ENCODE measurements at places on chromosomes 5 and 9. TPM values are rescaled to one million over a fixed set of nuclear protein-coding genes. Genes with fewer than 3 reads are reported as not detected.

Gene PCDHGB6
- total RNA-seq, result 0.48 TPM

Gene ANKRD55
- total RNA-seq, result not detected

Gene ENC1
- total RNA-seq, result 129 TPM

Gene C1QTNF2
- not detected for total RNA-seq

Gene SV2C
- total RNA-seq, result not detected

Gene PCDHGA3
- under 0.01 TPM for total RNA-seq

Gene BTNL8
- not detected for total RNA-seq

Gene ARSI
- total RNA-seq, result 14.9 TPM

Gene CTSV
- total RNA-seq, result 36.9 TPM

Gene LIX1
- total RNA-seq, result not detected

Gene FOXD4
- 0.24 TPM for total RNA-seq

Gene IL3
- not detected for total RNA-seq

Gene PRXL2C
- 12.5 TPM for total RNA-seq

Gene SPRY4
- total RNA-seq, result 3.2 TPM

Gene CAVIN4
- total RNA-seq, result under 0.01 TPM

Gene FBP2
- not detected for total RNA-seq

Gene SPINK13
- not detected for total RNA-seq

Gene ANKRD18B
- total RNA-seq, result 16.6 TPM

Gene PCDHB8
- total RNA-seq, result under 0.01 TPM

Gene HAPLN1
- total RNA-seq, result under 0.01 TPM

Gene TGFBR1
- 68.0 TPM for total RNA-seq

Gene FBXL7
- 0.21 TPM for total RNA-seq

Gene CCDC171
- total RNA-seq, result 1.9 TPM

Gene EQTN
- not detected for total RNA-seq

Measured in tracheal epithelial cell (primary cell).